ENCODE measurements at places on chromosomes 12 and 14. TPM values are rescaled to one million over a fixed set of nuclear protein-coding genes. Genes with fewer than 3 reads are reported as not detected.
A peak's percentile ranks its signal among the peaks of the same experiment; 100 is the strongest.

Gene SLC17A8
- total RNA-seq = not detected

DNA sequence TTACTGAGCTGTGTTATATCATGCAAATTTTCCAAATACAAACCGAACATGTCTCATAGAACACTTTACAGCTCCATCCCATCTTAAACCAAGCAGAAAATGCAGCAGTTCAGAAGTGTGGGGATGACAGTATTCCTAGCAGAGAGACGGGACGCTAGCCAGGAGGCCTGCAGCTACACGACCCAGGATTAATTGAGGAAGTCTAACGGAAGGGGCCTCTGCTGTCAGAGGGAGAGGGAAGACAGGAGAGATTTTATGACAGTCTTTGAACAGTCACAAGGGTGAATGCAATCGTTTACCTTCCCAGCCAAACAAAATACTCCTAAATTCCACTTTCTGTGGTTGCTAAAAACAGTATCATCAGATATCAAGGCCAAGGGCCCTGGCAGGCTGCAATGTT lies 261.9 kb downstream of the TMEM132D start:
- no peak for DNase-seq

GRCh38 chr12:120413901-120414695 lies 23.8 kb upstream of the COX6A1 start:
- peak; percentile 96 for DNase-seq

GRCh38 chr12:49366096-49366651 lies 1.1 kb upstream of the SPATS2 start:
- DNase-seq = no peak

DNA sequence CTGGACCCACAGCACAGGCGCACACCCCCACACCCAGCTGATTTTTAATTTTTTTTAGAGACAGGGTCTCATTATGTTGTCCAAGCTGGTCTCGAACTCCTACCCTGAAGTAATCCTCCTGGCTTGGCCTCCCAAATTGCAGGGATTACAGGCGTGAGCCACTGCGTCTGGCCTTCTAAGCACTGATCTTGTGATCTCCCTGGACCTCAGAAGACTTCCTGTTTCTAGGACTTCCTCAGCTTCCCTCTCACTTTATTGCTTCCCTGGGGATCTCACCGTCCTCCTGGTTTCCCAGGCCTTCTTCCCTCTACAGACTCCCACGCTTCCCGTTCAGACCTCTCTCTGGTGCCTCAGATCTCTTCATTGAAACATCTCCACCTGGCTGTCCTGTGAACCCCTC lies 13.8 kb downstream of the ZNF839 start:
- DNase-seq = no peak

- no peak for DNase-seq
Observed at GRCh38 chr14:76086636-76087035, 65.1 kb upstream of the GPATCH2L start.

DNA sequence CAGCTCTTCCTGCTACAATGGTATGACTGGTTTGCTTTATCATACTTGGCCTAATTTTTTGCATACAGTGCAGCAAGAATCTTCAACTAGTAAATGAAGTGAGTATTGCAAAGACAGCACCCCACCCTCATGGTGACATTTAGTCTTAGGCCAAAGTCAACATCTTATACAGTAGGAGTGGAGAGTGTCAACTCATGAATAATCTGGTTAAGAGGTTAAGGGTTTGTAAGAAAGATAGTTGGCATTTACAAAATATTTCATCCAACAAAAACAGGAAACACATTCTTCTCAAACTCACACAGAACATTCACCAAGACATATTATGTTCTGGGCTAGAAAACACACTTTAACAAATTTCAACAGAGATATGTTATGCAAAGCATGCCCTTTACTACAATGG lies 2.2 kb upstream of the OAS1 start:
- DNase-seq = no peak

Measured in H9 (cell line).